RCC 7860 (cell line): ENCODE measurements at places on chromosomes 5 and 9.

DNA sequence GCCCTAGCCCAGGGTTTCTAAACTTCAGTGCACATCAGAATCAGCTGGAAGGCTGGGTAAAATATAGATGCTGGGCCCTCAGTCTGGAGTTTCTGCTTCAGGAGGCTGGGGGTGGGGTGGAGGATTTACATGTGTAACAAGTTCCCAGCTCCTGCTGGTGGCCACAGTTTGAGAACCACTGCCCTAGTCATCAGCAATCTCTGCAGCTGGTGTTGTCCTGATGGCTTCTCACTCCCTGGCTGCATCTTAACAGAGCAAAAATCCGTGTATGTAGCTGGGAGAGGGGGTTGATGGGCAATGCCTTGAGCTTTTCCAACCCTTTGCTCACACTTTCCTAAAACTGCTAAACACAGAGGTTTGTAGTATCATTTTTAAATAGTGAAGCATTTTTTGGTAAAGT is 186.0 kb upstream of the KLF9 start:
- no peak for DNase-seq

DNA sequence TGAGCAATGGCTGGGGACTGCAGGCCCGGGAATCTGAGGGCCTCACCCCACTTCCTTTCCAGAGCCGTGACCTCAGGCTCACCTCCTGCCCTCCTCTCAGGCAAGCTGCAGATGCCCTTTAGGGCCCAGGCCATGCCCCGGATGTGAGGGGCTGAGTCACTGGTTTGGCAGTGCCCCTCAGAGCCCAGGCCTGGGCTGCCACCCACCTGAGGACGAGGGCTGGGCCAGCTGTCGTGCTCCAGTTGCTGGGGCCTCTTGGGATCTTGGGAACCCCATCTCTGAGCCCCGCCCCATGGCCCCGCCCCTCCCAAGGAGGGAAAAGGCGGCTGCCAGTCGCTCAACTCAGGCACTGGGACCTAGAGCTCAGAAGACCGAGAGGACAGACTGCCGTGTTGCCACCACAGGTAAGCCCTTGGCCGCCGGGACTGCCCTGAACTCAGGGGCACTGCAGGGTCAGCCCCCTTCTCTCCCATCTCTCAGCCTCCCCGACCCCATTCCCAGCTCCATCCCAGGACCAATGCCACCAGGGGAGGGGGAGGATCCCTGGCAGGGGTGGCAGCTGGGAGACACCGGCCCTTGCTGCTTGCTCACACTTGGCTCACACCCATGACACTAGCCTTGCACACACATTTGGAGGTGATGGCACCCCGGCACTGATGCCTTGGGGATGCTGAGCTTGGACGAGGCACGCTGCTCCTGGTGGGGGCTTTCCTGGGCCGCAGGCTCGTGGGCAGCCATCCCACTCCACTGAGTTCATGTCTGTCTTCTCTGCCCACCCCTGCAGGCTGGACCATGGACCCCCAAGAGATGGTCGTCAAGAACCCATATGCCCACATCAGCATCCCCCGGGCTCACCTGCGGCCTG is at the start of gene CYSRT1:
CYSRT1 (plus strand) TSS at position 345 of the 865 bp plus-strand sequence; CDS start at position 793, 448 bp downstream.
- no peak for DNase-seq

DNA sequence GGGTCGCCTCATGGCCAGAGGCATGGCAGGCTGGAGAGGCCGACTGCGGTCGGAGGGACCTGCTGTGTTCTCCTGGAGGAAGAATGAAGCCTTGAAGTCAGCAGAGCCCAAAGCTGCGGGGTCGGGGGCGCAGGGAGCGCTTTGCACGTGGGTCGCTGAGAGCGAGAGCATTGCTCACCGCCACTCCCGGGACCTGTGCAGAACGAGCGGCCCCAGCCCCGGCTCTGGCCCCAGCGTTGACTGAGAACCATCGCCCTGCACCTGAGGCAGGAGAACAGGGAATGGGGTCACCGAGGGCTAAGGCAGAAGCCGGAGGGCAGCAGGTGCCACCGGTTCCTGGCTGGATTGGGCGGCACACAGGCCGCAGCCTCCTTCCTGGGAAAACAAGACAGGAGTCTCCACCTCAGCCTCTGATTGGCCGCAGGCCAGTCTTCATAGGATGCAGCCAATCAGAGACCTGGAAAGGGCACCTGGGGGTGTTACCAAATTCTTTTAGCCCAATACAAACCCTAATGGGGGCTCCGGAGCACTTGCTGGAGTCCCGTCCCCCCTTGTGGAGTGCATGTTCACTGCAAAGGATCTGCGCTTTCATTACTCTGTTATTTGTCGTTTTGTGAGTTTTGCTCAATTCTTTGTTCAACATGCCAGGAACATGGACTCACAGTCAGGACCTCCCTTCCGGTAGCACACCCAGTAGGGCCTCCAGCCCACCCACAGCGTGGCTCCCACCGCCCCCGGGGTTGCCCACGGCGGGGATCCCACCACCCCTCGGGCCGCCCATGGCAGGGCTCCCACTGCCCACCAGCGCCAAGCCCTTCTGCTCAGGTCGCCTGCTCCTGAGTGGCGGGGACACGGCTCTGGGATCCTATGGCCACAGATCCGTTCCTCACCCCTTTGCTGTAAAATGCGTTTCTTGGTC is 24.7 kb upstream of the SLC6A19 start:
- no peak for DNase-seq

- DNase-seq = no peak
These were observed 10.2 kb upstream of the LCN15 start for GRCh38 chr9:136774416-136775045.

DNA sequence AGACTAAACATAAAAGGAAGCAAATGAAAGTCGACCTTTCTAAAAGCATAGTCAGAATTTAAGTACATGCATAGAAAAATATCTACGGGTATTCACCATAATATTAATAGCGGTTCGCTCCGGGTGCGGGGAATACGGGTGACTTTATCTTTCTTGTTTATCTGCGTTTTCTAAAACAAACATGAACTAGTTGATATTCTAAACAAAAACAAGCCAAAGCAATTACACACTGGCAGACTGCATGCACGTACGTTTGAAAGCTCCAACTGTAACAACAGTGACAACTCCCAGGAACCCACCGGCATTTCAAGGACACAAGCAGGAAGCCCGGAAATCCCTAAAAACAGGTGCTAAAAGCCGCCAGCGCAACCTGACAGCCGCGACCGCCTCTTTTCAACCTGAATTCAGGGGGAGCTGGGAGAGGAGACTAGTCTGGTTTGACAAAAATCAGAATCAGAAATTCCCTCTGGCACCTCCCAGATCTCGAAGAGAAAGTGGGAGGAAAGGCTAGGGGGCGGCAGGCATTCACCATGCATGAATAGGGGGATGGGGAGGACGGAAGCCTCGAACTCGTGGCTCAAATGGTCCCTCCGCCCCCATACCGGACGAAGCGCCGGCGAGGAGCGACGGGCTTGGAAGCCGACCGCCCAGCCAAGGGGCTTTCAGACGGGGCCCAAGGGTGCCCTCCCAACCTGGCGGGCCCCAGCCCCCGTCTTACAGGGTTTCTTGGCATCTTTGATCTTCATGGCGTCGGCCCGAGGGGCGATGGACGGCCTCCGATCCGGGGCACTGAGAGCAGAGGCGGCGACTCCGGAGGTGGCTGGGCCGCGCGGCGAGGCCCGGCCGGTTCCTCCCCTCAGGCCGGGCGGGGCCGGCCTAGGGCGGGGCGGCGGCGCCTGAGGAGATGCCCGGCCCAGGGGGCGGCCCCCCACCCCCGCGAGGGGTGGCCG is at the start of gene PANK3:
PANK3 (minus strand) TSS at position 831 of the 950 bp plus-strand sequence; CDS start at position 746, 85 bp downstream.
- peak; percentile 20 for DNase-seq

DNA sequence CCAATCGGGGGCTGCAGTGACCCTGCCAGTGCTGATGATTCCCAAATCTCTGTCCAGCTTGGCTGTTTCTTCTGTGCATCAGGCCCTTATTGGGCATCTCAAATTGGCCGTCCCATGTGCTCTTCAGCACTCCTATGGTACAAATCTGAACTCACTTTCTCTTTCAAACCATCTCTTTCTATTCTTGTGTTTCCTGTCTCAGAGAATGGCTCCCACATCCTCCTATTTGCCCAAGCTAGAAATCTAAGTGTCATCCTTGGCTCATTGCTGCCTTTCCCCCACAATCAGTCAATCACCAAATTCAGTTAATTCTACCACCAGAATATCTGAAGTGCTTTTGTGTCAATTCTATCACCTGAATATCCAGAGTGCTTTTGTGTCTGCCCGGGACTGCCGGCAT is 336.6 kb downstream of the CWC27 start:
- DNase-seq = no peak

DNA sequence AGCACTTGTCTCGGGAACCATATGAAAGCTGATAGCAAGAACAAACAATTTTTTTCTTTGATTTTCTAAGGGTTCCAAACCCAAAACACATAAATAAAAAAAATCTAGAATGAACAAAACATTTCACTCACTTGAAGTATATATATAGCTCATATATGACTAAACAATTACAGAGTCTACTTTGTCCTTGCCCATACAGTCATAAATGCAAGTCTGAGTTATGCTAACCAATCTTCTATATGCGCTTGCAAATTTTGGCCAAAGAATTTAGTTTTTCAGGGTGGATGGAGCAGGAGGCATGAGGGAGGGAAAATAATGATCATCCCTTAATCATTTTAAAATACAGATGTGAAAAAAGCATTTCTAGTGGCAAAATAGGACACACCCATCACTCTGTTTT is 370.1 kb downstream of the BNC2 start:
- no peak for DNase-seq

- no peak for DNase-seq
These were observed 137.5 kb downstream of the C5orf15 start for GRCh38 chr5:133830911-133831310.

- no peak for DNase-seq
These were observed 650 bp downstream of the GPR107 start for GRCh38 chr9:130054325-130054786.

GRCh38 chr9:133375116-133375723 is 640 bp downstream of the SURF4 start:
- DNase-seq = peak; percentile 25

DNA sequence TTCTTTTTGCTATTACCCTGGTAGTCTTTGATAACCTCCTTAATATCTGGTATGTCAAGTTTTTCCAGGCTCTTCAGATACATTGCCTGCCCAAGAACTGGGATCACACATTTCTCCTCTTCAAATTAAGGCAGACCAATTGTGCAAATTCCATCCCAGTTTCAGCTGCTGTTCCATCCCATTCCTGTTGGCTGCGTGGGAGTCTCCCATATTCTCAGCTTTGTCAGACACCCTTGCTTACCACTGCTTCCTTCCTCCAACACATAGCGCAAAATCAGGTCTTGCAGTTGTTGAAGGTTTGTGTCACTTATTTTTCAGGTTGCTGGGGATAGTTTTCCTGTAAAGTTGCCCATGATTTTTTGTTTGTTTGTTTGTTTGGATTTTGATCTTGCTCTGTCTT is 15.2 kb downstream of the HCN1 start:
- DNase-seq = no peak

GRCh38 chr9:106324591-106325280 is 538.2 kb upstream of the ZNF462 start:
- DNase-seq = no peak

DNA sequence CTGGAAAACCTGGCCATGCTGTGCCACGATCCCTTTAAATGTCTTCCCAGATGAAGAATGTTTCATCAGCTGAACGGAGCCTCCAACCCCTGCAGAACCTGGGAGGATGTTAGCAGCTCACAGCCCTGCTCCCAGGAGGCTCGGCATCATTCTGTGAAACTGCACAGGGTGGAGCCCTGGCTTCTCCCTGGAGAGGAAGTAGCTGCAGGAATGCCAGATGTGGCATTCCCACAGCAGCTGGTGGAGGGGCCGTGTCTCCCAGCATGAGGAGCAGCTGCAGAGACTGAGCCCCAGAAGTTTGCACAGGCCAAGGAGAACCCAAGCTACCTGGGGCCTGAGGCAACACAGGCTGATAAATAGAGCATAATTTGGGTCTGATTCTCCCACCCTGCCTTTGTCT is 165.8 kb upstream of the MAP3K1 start:
- no peak for DNase-seq

DNA sequence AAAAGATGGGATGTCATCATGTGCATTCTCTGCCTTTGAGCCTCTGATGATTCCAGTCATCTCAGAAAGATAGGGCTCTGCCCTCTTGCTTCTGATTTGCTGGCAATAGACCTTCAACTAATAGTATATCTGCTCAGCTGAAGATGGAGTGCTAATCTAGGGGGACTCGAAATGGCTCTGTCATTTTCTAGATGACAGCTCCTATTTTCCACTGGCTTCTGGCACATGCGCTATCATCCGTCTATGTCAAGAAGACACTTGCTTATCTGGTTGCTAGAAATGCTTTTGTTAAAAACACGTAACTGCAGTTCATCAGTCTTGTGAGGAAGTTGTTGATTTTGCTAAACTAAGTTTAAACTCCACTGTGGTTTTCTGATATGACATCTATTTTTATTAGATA is 265.5 kb upstream of the ZNF608 start:
- DNase-seq = no peak

DNA sequence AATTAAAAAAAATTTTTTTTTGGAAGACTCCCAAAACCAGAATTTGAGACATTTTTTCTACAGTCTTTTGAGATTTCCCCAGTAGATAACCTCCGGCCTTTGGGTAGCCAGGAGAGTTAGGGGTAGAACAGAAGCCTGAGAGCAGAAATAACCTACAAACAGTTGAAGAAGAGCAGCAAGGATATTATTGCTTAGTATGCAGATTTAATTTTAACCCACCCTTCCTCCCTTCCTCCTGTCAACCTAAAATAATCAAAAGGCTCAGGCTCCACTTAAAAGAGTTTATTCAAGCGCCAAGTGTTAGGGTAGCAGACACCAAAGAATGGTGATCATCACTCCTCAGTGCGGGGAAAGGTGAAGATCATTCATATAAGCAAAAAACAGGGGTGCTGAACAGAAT is 17.4 kb upstream of the FAM120A start:
- DNase-seq = no peak

DNA sequence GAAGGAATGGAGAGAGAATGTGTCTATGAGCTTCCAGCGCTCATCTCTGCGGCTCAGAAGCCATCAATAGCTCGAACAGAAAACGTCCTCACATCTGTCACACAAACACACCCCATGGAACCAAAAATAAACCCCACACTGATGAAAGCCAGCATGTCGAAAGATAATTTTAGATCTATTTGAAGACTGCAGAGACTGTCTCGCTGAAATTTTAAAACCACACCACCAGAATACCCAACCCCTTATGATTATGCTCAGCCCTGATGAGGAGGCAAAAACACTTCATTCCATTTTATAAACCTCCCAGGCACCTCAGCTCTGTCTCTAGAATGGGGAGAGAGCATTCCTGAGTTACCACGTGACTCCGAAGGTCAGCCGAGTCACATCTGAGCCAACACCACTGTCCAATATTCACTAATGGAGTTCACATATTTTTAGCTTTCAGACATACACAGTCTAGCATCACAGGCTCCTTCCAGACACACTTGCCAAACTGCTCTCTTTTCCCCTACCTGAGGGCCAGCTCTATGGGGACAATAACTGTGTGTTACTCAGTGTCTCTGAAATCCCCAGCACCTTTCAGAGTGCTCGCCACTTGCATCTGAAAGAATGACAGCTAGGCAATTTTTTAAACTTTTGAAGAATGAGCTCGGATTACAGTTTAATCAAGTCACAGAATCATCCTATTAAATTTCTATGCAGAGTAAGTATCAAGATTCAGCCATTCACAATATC is 63.2 kb downstream of the SERINC5 start:
- peak; percentile 7 for DNase-seq

DNA sequence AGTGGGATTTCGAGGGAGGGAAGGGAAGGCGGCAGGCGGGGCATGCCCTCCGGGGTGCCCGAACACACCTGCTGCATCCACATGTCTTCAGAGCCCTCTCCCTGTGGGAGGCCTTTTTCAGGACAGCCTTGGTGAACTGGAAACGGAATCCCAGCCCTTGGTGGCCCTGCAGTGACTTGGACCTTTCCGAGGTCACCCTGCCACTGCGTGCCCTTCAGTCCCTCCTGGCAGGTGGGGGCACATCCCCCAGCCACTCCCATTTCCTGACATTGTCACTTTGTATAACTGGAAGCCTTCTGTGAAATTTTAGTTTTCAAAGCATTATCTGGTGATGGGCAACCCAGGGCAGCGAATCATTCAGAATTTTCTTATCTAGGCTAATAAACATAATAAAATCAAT is 11.0 kb upstream of the AHRR start:
- DNase-seq = no peak
